ENCODE measurements at places on chromosomes 6 and 20. TPM values are rescaled to one million over a fixed set of nuclear protein-coding genes. Genes with fewer than 3 reads are reported as not detected.

GRCh38 chr20:36273414-36274180, 32.5 kb upstream of the DLGAP4 start:
- peak; percentile 42 for DNase-seq

- DNase-seq: no peak
Observed at GRCh38 chr6:85404564-85405174, 45.2 kb upstream of the NT5E start.

The WFDC5 gene
- total RNA-seq: 0.23 TPM

DNA sequence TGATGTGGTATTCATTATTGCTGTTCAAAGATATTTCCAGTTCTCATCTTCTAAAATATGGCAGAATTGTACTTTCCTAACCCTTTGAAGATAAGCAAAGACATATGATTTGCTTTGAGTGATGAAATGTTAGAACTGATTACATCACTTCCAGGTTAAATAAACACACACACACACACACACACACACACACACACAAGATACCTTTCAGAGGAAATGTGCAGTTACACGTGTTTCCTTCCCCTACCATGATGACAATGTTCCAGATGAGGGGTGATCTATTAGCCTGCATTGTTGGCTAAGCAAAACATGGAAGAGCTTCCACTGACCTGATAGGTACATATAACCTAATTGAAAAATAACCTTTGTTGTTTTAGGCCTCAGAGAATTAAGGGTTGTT, 11.7 kb upstream of the FRK start:
- DNase-seq: no peak

DNA sequence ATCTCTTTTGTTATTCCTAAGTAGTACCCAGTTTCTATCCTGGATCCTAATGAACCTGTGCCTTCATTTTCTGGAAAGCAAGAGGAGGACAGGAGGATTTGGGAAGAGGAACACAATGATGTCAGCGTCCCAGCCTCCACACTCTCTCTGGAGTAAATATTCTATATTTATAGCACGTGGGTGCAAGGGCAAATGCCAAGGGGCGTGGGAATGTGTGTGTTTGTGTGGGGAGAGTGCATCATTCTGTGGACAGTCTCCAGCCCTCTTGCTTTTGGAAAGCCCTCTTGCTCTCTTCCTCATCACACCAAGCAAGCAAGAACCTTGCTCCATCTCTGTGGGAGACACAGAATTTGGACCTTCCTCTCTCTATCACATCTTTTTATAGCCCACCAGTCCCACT, 103.2 kb upstream of the EMILIN3 start:
- no peak for DNase-seq

- no peak for DNase-seq
Observed at GRCh38 chr20:50915424-50915823, 15.8 kb downstream of the ADNP start.
